ENCODE measurements at places on chromosomes 16 and 17.

GRCh38 chr16:21264571-21265036 lies 13.5 kb downstream of the CRYM start:
- DNase-seq = no peak

GRCh38 chr16:49548325-49548970 lies 174.8 kb downstream of the C16orf78 start:
- DNase-seq = no peak

DNA sequence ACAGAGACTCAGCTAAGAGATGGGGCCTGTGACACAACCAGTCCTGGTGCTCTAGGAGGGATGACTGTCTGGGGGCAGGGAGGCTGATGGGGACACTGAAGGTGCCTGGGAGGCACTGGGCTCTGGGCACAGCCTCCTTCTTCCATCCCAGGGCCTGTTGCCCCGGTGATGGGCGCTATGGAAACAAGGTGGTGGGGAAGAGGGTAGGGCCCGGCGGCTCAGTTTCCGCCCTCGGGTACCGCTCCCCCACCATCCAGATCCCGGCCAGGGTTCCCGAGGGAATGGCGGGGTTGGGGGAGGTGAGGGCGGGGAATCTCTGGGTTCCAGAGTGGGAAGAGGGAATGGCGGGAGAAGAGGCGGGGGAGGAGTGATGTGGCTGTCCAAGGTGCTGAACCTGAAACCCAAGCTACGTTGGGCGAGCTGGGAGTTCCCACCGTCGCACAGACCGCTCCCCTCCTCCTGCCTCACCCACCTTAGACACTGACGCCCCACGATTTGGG lies 981 bp downstream of the KCNH4 start:
- DNase-seq = no peak

- DNase-seq = peak; percentile 46
Observed at GRCh38 chr17:49694847-49695697, 12.7 kb downstream of the SLC35B1 start.

DNA sequence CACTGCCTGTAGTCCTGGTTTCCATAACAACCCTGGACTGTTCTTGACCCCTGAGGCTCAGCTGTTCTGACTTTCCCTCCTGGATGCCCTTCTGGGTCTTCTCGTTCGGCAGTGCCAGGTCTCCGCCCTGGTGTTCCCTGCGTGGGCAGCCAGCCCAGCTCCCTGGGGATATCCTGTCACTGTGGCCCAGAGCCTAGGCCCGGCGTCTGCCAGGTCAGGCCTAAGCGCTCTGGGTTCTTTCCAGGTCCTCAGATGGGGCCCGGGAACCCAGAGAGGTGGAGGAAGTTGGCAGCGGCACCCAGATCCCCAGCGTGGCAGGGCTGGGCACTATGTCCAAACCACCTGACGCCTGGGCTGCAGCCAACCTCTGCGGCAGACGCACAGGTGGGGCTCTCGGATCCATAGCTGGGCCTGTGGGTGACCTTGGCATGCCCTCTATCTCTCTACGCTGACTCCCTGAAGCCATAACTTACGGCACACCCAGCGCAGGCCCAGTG lies 12.5 kb upstream of the ATP2A3 start:
- DNase-seq = peak; percentile 20

- DNase-seq = peak; percentile 72
Observed at GRCh38 chr17:32486701-32487472, at the start of gene CDK5R1. TSS of gene CDK5R1 (plus strand) at chr17:32486993. CDS start at chr17:32487621, 628 bp downstream.

- DNase-seq = no peak
Observed at GRCh38 chr17:20033415-20033814, 24.3 kb downstream of the SPECC1 start.

GRCh38 chr17:58353389-58353825 lies 1.4 kb upstream of the SUPT4H1 start:
- DNase-seq = no peak

GRCh38 chr17:59572301-59572924 lies 7.0 kb downstream of the DHX40 start:
- DNase-seq = no peak

DNA sequence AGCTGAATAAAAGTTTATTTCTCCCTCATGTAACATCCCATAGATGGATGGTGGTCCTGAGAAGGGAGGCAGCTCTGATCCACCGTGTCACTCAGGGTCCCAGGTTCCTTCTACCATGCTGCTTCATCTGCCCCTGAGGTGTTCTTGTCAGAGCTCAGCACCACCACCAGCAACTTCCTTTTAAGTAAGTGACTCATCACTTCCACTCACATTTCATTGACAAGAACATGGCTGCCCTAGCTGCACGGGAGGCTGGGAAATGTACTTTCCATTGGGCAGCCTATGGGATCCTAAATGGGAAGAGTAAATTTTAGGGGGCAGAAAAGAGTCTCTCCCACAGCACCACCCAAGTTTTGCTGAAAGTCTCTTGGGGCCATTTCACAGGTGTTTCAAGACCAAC lies 134.7 kb downstream of the USP31 start:
- no peak for DNase-seq

DNA sequence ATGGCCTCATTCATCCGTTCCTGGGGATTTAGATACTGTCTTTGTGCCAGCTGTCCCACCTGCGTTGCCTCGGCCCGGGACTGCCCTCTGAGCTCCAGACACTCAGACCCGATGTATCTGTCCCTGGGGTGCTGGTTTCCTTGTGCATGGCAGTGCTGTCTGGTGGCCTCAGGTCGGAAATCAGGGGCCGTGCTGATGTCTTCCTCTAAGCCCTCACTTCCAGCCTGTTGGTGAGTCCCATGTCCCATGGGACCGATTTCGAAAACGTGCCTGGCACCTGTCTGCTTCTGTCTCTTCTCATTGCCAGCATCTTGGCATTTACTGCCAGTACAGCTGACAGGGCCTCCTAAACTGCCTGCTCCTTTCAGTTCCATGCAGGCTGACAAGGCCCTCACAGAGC lies 22.1 kb downstream of the NT5M start:
- DNase-seq = no peak

All from PC-9 (cell line).